NCI-H1436 (cell line): ENCODE measurements at places on chromosomes 7 and 10.

DNA sequence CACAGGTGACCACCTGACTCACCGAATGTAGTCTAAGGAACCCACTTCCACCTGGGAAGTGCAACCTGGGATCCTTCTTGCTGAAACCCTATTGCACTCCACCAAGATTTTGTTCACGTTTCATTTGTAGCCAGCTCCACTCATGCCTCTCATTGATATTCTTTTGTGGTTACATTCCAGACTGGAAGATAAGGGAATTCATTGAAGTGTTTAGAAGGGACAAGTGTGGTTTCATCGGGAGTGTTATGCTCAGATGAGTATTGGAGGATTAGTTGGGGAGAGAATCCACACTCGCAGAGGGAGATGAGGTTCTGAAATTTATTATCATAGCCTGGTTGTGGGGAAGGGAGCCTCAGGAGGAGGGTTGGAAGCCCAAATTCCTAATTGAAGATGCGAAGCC is 320.4 kb downstream of the KCNMA1 start:
- DNase-seq = no peak

DNA sequence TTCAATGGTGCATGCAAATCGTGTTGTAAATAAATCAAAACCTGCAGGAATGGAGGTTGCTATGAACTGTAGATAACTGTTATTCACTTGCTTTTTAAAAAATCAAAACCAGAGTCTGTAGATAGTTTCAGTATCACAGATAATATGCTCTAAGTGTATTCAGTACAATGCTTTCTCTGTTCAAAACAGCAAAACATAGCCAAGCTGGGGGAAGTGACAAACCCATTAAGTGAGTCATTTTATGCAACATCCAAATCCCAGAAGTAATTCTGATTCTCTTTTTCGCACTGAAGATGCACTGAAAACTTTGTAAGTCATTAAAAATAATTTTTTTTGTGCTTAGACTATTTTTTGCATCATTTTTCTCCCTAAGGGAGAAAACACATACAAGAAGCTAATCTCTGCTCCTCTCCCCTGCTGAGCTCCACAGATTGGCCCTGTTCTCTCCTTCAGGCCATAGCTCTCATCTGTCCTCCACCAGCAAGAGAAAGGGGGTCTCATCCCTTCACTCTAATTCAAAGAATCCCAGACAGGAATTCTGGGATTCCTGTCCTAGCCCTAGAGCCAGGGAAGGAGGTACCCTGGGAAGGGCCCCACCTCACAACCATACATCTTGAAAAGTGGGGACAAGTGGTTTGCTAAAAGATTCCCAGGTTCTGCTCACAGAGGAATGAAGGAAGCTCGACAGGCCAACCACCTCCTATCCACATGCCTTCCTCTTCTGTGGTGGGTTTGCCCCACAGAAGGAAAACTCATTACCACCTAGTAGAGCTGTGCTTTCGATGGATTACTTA is 4.9 kb downstream of the PRTFDC1 start:
- no peak for DNase-seq

DNA sequence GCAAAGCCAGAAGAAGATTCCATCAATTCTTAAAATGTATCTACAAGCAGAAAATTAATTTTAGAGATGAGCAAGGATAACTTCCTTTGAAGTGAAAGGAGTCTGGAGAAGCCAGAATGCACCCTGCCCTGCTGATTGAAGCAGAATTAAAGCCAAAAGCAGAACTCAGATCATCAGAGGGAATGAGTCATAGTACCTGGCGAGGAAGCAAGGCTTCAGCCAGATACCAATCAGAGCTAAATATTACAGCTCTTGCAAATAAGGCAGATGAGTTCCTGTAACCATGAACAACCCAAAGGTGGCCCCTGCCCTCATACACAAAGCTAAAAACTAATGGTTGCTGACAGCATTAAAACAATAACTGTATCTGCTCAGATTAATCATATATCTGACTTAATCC is 10.4 kb downstream of the HTR7 start:
- DNase-seq = no peak

DNA sequence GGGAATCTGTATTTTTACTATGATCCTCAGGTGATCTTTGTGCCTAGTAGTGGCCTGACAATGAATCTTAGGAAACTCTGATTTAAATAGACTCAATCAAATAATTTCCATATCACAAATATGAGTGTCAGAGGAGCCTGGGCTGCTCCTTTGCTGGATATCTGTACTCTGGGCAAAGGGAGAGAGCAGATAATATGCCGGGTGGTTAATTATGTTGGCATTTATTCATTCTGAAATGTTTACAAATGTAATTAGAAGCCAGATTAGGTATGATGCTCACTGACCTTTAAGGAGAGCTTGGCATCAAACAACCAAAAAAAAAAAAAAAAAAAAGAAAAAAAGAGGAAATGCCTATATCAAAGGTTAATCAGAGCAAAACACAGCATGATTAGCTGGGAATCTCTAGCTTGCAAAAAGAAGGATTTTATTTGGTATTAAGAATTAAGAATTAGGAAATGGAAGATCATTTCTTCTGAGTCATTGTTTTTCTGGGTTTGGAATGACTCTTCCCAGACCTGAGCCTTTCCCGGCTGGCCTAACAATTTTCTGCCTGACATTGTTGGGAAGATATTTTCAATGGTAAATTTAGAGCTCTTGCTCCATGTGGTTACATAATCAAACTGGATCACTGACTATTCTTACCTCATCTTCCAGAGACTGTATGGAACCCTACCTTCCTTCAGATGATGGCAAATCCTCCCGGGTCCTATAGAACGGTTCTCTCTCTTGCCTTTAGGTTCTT is 365.3 kb downstream of the REEP3 start:
- DNase-seq = no peak

- DNase-seq = no peak
Observed at GRCh38 chr7:111708072-111708471, 145.8 kb upstream of the IMMP2L start.

DNA sequence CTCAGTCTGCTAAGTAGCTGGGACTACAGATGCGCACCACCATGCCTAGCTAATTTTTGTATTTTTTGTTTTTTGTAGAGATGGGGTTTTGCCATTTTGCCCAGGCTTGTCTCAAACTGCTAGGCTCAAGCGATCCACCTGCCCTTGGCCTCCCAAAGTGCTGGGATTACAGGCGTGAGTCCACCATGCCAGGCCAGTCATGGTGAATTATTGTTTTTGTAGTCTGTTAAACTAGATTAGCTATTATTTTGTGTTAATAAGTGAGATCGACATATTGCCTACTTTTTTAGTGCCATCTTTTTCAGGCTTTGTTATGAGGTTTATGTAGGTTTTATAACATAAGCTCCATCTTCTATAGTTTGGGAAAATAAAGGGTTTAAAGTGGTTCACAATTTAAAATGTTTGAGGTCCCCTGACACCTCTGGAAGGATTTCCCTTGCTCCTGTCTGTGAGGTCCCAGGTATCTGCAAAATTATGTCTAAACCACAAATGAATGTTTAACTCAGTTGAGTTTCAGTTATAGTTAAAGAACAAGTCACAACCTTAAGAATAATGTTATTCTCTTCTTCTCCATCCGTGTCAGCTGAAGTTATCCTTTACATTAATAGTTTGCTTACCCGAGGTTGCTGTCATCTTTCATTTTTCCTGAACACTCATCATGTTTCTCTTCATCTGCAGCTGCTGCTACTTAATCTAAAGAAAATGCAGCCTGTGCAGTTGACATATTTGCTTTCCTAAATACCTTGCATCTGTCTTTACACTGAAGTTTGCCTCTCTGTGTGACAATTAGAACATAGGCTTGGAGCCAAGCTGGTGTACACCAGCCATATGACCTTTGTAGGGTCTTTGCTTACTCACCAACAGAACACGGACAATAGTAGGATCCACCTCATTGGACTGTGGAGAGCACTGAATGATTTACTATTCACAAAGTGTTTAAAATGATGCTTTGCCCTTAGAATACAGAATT is 8.9 kb upstream of the VSTM4 start:
- no peak for DNase-seq

- no peak for DNase-seq
Observed at GRCh38 chr7:30594048-30594539, 584 bp upstream of the GARS1 start.

DNA sequence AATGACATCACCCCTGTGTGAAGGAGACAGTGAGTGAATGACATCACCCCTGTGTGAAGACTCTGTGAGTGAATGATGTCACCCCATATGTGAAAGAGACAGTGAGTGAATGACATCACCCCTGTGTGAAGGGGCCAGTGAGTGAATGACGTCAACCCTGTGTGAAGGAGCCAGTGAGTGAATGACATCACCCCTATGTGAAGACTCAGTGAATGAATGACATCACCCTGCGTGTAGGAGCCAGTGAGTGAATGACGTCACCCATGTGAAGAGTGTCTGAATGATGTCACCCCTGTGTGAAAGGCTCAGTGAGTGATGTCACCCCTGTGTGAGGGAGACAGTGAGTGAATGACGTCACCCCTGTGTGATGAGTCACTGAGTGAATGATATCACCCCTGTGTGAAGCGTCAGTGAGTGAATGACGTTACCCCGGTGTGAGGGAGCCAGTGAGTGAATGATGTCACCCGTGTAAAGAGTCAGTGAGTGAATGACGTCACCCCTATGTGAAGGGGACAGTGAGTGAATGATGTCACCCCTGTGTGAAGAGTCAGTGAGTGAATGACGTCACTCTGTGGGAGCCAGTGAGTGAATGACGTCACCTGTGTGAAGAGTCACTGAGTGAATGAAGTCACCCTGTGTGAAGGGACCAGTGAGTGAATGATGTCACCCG is 478.1 kb downstream of the PTPRN2 start:
- no peak for DNase-seq

DNA sequence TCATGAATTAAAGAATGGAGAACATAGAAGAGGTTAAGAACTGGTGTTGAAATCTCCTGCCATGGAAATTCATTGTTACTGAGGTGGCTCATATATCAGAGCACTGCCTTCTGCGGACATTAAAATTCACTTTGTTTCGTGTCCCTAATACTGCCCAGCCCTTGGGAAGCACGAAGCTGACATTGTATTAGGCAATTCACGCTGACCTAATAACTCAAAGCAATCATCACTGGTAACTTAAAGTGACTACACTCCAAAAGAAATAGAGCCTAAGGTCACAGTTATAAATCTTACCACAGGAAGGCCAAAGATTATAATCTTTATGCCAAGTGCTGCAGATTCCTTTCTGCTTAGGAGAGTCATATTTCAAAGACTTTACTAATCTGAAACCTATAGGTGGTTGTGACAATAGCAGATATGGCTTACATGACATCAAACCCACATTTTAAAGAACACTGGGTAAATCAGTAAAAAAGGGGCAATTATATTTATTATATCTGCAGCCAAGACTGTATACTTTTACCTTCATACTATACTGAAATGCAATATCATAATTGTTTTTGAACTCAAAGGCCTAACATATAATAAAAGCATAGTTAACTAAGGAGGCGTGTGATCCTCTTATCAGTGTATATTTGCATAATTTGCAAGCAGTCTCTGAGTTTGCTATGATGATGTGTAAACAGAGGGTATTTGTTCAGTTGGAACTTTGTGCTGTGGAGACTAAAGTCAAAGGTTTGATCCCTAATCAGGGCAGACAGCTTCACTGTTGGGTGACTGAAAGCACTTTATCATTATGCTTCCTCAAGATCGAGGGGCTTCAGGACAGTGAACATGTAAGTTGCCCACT is 51.9 kb upstream of the CAPZA2 start:
- DNase-seq = no peak

GRCh38 chr10:111295788-111296187 is 219.0 kb downstream of the ADRA2A start:
- DNase-seq = no peak

DNA sequence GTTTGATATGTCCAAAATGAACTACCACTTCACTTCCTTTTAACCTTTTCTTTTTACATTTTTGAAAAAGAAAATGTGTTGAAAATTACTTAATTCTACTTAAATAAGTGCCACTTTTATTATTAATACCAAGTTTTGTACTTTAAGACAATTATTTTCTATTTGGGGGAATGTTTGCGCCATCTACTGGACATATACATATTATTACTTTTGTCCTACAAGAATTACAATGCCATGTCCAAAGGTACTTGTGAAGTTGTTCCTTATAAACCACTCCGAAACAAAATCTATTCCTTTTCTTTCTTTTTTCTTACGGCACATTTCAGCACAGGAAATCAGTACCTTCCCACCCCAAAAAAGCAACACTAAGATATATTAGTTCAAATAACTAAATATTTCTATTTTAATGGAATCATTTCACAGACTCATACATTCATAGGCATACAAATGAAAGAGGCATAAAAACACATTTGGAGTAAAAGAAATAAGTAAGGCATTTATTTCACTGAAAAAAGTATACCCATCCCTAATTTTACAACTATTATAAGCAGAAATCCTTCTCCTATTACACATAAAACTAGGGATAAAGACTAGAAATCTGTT is 169.9 kb downstream of the RNF133 start:
- DNase-seq = peak; percentile 49

DNA sequence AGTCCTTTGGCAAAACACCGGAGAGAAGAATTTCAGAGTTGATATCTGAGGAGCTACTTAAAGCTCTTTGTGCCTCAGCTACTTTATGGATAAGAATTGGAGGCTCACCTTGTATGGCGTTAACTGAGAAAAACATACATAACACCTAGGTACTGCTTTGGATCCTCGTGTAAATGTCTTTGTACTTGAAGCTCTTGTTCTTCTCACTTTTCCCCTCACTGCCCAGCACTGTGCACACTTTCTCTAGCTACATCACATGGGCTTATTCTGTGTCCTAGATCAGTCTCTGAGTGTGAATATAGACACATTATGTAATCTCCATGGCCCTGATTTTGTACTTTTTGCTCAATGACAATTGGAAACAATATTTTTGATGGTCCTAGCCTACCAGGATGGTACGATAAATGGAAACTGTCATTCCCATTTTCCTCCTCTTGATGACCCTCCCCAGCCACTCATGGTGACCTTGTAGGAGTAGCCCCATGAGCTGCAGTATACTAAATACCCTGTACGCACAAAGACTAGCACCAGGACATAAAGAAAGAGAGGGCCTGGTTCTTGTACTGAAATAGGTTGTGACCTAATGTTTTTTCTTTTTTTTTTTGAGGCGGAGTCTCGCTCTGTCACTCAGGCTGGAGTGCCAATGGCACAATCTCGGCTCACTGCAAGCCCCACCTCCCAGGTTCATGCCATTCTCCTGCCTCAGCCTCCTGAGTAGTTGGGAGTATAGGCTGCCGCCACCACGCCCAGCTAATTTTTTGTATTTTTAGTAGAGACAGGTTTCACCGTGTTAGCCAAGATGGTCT is 22.1 kb downstream of the STAMBPL1 start:
- no peak for DNase-seq

- peak; percentile 89 for DNase-seq
Observed at GRCh38 chr10:72320676-72321247, 34.0 kb downstream of the DNAJB12 start.

- no peak for DNase-seq
Observed at GRCh38 chr10:126397640-126398382, 9.5 kb upstream of the ADAM12 start.
